ENCODE measurements at places on chromosomes 13 and 19.

DNA sequence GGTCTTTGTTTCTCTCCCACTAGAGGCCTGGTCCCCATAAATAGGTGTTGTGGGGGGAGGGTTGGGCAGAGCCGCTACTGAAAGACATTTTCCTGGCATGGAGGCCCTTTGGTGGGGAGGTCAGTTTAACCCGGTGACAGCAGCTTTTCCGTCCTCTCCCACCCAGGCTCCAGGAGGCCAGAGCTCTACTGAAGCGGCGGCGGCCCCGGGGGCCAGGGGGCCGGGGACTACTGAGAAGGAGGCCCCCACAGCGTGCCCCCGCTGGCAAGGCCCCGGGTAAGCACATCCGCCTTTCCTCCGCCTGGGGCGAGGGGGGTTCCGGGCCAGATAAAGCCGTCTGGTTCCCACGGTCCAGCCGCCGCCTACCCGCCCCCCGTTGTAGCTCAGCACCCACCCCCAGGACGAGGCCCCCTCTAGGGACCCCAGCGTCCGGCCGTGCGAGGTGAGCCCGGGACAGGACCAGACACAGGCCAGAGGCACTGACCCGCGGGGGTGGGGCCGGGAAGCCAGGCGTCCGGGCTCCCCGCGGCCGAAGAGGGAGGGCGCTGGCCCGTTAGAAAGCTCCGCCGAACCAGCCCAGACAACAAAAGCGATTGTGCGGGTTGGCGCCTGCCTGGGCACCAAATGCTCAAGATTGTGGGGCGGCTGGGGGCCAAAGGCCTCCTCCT, 1.1 kb upstream of the LTBP4 start:
- DNase-seq: no peak

DNA sequence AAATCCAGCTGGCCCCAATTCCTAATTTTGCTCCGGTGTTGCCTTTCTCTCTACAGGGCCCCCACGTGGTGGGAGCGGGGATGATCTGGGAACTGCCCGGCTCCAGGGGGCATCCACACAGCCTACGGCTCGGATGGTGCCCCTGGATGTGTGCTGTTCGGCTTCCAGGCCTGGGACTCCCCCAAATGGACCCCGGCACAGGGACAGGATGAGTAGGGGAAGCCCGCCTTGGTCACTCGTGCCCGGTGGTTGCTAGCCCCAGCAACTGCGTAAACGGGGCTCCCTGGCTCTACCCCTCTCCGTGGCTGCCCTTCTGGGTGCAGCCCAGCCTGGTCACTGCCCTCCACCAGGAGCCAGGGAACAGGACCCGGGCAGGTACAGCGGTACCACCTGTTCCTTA, 111.5 kb downstream of the TEX26 start:
- DNase-seq: no peak

GRCh38 chr13:38804536-38804935, 117.7 kb downstream of the FREM2 start:
- DNase-seq: no peak

- no peak for DNase-seq
These were observed at the start of gene SIAH3 for GRCh38 chr13:45851171-45851921. TSS of gene SIAH3 (minus strand) at chr13:45851753. CDS start at chr13:45851629, 124 bp downstream.

DNA sequence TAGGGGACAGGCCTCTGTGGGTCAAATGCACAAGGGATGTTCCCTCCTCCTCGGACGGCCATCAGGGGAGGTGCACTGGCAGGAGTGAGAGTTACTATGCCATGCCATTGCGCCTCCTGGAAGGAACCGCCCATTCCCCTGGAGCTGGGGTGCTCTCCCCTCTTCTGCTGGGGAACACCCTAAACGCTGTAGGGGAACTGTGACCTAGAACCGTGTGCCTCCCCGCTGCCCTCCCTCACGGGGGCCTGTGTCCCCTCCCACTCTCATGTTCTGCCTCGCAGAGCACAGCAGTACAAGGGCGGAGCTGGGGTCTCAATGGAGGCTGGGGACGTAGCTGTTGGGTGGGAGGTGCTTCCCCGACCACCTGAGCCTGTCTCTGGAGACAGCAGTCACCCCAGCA, 17.2 kb upstream of the CRTC1 start:
- DNase-seq: no peak

GRCh38 chr13:59770451-59770850, 393.3 kb downstream of the DIAPH3 start:
- no peak for DNase-seq

DNA sequence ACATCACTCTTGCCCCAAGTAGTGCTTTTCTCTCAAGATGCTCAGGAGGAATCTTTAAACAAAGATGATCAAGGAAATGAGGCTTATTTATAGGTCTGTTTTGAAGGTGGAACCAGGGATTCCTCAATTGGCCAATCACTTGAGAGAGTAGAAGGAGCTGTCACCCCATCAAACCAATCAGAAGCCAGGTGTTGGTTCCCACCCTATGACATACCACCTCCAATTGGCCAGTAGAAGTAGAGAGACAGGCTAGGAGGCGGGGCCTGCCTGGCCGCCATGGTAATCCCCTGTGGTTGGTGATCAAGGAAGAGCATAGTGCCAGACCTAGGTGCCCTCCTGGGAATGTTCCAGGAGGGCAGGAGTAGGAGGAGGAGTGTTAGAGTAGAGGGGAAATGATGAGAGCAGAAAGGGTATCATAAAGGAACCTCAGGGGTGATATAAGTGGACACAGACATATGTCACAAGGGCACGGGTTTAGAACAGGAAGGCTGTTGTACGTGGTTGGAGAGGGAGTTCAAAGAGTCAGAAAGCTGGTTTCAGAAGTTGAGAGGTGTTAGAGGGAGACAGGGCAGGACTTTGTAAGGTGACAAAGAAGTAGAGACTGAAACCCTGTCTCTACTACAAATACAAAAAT, 10.5 kb downstream of the PMIS2 start:
- DNase-seq: no peak

DNA sequence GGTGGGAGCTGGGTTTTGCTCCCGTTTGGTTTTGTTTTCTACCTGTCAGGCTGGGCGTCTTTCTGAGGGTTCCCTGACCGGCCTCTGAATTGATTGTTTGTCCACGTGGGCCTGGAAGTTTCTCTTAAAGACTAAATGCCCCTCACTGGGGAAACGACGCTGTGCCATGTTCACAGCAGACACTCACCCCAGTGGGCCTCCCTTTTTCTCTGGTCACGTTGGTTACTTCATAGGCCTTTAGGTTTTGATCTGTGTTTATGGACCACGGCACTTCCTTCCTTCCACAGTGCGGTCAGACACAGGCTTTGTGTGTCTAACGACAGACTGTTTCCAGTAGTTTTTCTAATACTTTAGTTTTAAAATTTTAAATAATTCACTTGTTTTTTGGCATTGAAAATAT, 20.1 kb upstream of the NDUFS7 start:
- DNase-seq: peak; percentile 23

- DNase-seq: no peak
These were observed 55.8 kb upstream of the NBEA start for GRCh38 chr13:34886121-34886875.

- no peak for DNase-seq
These were observed 3.1 kb downstream of the KLK14 start for GRCh38 chr19:51079481-51080110.

DNA sequence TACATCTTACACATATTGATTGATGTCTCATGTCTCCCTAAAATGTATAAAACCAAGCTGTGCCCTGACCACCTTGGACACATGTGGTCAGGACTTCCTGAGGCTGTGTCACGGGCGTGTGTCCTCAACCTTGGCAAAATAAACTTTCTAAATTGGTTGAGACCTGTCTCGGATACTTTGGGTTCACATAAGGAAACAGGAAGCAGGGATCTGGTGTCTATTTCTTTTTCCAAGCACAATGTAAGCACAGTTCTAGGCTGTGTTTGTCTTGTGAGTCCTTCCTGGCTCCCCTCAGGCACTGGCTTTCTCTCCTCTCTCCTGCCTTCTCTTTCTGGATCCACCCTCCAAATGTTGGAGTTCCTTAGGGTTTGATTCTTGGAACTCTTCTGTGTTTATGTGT, 27.6 kb upstream of the TPT1 start:
- DNase-seq: no peak

DNA sequence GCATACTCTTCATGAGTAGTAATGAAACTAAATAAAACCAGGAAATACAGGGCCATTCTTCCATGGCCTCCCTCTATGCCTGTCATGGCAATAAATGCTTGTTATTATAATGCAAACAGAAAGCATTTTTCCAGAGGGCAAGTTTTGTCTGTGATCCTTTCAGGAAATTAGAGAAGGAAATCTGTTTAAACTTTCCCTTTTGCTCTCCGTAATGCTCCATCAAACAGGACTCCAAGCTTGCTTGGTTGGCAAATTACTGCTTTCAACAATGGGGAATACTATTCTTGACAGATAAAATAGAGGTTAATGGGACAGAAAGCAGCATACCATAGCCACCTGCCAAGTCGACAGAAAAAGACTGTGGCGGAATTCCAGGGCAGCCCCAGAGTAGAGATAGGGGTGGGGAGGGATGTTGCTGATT, 252.5 kb downstream of the LHFPL6 start:
- DNase-seq: no peak

DNA sequence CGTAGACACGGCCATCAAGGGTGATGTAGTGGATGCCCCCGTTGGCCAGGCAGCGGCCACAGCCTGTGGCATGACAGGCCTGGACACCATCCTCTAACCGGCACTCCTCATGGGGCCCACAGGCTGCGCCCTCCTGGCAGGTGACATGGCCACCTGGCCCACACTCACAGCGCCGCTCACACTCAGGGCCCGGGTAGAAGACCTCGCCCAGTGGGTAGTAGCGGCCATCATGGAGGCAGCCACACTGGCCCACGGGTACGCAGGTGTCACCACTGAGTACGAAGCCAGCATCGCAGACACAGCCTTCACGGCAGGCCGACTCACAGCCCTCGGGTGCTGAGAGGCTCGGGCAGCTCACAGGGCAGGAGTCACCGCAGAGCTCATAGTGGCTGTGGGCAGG, 27.2 kb upstream of the FBL start:
- DNase-seq: no peak

DNA sequence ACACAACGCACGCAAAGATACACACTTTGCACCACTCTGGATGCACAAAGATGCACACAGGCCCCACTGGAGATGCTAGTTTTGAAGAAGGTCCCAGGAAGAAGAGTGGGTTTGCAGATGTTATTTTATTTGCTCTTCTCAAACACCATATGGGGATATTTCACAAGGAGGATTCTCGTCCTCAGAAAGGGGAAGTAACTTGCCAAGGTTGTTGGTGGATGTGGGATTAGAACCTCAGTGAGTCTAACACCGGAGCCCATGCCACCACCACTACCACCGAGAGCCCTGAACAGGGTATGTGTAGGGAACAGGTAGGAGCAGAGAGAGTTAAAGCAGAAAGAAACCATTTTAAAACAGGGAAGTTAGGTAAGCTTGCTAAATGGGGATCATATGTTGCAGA, 9.6 kb upstream of the CEACAM6 start:
- DNase-seq: no peak

DNA sequence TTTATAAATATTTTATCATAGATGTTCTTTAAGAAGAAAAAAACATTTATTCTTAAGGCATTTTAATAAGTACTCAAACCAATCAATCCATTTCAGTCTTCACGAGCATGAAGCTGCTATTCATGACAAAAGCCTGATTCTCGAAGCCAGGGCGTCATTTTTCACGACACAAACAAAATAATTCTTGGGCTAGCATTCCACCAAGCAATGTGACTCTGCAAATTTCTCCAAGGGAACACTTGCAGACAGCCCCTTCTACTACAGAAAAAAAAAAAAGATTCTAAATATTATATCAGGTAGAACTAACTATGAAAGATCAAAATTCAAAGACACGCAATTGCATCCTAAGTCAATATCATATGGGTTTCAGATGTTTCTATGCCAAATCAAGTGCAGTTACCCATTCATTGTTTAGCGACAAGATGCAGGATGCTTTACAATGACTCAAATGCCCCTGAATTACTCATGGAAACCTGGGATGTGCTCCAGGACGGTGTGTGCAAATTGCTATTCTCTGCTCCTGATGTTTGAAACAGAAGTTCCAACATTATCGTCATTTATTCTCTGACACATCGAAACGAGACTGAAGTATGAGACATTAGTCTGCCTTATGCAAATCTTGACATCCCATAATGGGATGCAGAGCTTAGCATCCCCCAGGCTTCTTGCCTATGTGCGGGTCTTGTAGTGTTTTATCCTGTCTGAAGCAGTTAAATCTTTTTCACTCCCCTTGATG, 517.7 kb downstream of the MYO16 start:
- no peak for DNase-seq

- no peak for DNase-seq
These were observed 66.3 kb downstream of the IRS2 start for GRCh38 chr13:109719962-109720646.

DNA sequence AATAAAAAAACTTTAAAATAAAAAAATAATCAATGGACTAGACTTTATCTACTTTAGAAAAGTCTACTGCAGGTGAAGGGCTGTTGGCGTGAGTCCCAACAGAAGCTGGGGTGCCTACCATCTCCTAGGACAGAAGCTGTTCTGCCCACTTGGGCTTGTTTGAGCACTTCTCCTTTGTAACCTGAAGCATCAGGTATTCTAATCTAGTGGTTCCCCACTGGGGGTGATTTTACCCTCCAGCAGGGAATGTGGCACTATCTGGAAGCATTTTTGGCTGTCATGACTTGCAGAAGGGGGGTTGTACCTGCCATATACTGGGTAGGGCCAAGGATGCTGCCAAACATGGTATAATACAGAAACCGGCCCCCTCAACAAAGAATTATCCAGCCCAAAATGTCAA, 16.2 kb upstream of the DOCK9 start:
- no peak for DNase-seq

DNA sequence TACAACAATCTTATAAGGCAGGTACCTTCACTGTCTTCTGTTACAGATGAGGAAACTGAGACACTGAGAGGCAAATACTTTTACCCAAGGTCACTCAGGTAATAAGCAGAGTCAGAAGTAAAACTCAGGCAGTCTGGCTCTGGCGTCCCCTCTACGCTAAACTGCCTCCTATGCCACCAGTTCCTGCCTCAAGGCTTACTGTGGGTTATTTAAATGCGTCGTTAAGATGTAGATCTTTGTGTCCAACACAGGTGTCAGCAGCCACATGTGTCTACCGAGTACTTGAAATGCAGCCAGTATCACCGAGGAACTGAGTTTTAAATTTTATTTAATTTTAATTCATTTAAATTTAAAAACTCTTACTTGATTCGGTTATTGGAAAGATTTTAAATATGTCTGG, 1.9 kb downstream of the HAS1 start:
- no peak for DNase-seq

DNA sequence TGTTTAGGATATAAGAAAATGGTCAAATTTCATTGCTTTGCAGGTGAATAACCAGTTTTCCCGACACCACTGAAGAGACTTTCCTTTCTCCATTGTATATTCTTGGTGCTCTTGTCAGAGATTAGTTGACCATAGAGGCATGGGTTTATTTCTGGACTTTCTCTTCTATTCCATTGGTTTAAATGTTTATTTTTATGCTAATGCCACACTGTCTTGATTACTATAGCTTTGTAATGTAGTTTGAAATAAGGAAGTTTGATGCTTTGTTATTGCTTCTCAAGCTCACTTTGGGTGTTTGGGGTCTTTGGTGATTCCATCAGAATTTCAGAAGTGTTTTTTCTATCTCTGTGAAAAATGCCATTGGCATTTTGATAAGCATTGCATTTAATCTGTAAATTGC, 190.0 kb upstream of the SPRY2 start:
- no peak for DNase-seq
